NCI-H510A treated with DMSO at 0.1 percent for 48 hours (cell line): ENCODE measurements at places on chromosomes 5 and 9.

- no peak for DNase-seq
Measured at GRCh38 chr5:139650689-139651042, 2.5 kb downstream of the CXXC5 start.

GRCh38 chr5:108545301-108545700, 163.4 kb upstream of the FBXL17 start:
- DNase-seq, result no peak

- no peak for DNase-seq
Measured at GRCh38 chr5:40775846-40776657, 20.3 kb upstream of the TTC33 start.

GRCh38 chr5:157306692-157307471, 41.0 kb downstream of the CYFIP2 start:
- DNase-seq, result no peak

- no peak for DNase-seq
Measured at GRCh38 chr9:84937180-84937579, 267.7 kb downstream of the NTRK2 start.
